ENCODE measurements at places on chromosomes 16 and 17. TPM values are rescaled to one million over a fixed set of nuclear protein-coding genes. Genes with fewer than 3 reads are reported as not detected.
A peak's percentile ranks its signal among the peaks of the same experiment; 100 is the strongest.

RUNDC3A gene
- 12.3 TPM for total RNA-seq

- H3K27ac ChIP-seq, result peak overlapping the region; percentile 87
- no peaks in the 10 kb centered on the region for H3K36me3 ChIP-seq
- H3K27me3 ChIP-seq, result no peaks in the 10 kb centered on the region
- H3K4me3 ChIP-seq, result peak overlapping the region; percentile 47
- no peak for DNase-seq
- H3K4me1 ChIP-seq, result peaks cover 29% of the 10 kb centered on the region
Observed at GRCh38 chr16:87850009-87851006, 19.0 kb downstream of the SLC7A5 start.

TEN1 gene
- total RNA-seq, result 31.2 TPM

- H3K27me3 ChIP-seq, result peaks cover 23% of the 10 kb centered on the region
- no peak overlapping the region for H3K27ac ChIP-seq
- no peak overlapping the region for H3K4me3 ChIP-seq
Observed at GRCh38 chr16:79436885-79437284, 163.7 kb downstream of the MAF start.

DNA sequence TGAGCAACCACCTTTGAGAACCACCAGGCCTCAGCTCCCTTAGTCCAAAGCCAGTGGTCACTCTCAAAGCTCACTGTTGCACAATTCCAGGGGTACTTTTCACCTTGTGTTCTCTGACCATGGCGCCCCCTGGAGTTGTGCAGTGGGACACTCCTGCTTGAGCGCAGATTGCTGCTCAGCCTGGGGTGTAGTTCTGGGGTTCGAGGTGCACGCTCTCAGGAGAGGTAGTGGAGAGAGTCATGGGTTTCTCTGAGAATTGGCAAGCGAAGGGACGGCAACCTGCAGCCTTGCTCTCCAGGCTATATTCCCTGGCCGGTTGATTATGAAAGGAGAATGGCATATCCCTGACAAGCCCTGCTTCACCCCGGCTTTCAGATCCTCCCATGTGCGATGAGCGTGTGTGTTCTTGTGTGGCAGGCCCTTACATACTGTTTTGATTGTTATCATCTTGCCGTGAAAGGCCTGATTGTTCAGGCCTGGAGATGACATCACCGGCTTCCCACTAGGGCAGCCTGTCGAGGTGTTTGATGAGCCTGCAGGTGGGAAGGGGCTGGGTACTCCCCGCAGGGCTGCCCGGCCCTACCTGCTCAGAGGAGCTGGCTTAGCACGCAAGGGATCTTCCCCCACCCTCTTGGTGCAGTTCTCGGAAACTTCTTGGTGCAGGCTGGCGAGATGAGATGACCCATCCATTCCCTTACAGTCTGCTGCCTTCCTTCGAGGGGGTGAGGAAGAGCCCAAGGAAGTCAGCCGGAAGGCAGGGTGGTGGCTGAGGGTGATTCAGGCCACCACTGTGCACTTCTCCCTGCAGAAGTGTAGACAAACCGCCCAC is 431.2 kb downstream of the SLC39A11 start:
- no peak for DNase-seq
- peak overlapping the region; percentile 68 for H3K4me3 ChIP-seq
- H3K36me3 ChIP-seq, result no peaks in the 10 kb centered on the region
- H3K4me1 ChIP-seq, result peaks cover 28% of the 10 kb centered on the region
- no peaks in the 10 kb centered on the region for H3K27me3 ChIP-seq

DNA sequence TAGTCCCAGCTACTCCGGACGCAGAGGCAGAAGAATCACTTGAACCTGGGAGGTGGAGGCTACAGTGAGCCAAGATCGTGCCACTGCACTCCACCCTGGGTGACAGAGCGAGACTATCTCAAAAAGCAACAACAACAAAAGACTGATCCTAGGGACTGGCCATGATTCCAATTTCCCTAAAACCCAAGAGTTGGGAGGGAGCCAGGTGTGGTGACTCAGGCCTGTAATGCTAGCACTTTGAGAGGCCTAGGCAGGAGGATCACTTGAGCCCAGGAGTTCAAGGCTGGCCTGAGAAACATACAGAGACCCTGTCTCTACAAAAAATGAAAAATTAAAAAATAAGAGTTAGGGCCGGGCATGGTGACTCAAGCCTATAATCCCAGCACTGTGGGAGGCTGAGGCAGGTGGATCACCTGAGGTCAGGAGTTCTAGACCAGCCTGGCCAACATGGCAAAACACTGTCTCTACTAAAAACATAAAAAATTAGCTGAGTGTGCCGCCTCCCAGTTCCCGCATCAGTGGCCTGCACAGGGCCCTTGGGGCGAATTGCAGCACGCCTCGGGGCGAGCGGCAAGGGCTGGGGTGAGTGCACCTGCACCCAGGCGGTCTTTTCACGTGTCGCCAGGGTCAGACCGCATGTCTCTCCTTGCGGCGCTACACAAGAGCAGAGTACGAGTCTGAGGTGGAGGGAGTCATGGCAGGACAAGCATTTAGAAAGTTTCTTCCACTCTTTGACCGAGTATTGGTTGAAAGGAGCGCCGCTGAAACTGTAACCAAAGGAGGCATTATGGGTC is 40.8 kb downstream of the CDH3 start:
- no peak overlapping the region for H3K27ac ChIP-seq
- DNase-seq, result no peak
- no peaks in the 10 kb centered on the region for H3K27me3 ChIP-seq
- H3K4me1 ChIP-seq, result no peaks in the 10 kb centered on the region

- H3K4me1 ChIP-seq, result peaks cover 68% of the 10 kb centered on the region
- peaks cover 17% of the 10 kb centered on the region for H3K36me3 ChIP-seq
- no peak for DNase-seq
- no peak overlapping the region for H3K27ac ChIP-seq
Observed at GRCh38 chr16:10978871-10979446, 34.6 kb downstream of the CLEC16A start.

DNA sequence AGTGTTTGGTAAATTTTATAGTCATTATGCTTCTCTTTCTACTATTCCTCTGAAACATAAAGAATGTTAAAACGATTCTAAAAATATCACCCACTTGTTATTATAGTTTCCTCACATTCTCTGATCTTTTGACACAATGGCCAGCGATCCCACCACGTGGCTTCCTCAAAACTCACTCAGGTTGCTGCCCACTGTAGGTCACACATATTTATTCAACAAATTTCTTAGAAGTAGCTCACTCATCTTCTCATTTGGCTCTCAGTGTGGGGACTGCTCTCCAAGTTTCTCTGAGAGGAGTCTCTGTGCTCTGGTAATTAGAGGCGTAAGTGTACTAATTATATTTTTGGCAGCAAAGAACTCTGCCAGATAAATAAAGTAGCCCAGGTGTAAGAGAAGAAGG is 465.4 kb downstream of the CDH11 start:
- no peak for DNase-seq
- H3K4me3 ChIP-seq, result no peak overlapping the region
- no peaks in the 10 kb centered on the region for H3K27me3 ChIP-seq
- no peaks in the 10 kb centered on the region for H3K4me1 ChIP-seq

NPIPA5 gene
- total RNA-seq, result 2.8 TPM

GRCh38 chr17:81935709-81936084 is 1.4 kb downstream of the PYCR1 start:
- H3K4me3 ChIP-seq, result peak overlapping the region; percentile 90
- H3K27me3 ChIP-seq, result peaks cover 4% of the 10 kb centered on the region
- H3K27ac ChIP-seq, result peak overlapping the region; percentile 43
- H3K36me3 ChIP-seq, result no peaks in the 10 kb centered on the region

GRCh38 chr16:84161801-84162200 is 16.7 kb downstream of the DNAAF1 start:
- H3K4me1 ChIP-seq, result peaks cover 4% of the 10 kb centered on the region
- H3K4me3 ChIP-seq, result no peak overlapping the region
- no peak for DNase-seq
- H3K27me3 ChIP-seq, result peaks cover 36% of the 10 kb centered on the region

CSH2 gene
- not detected for total RNA-seq

- DNase-seq, result no peak
- no peak overlapping the region for H3K4me3 ChIP-seq
- H3K36me3 ChIP-seq, result no peaks in the 10 kb centered on the region
- no peak overlapping the region for H3K27ac ChIP-seq
- peaks cover 2% of the 10 kb centered on the region for H3K27me3 ChIP-seq
- no peaks in the 10 kb centered on the region for H3K4me1 ChIP-seq
Observed at GRCh38 chr16:87895641-87896141, 26.4 kb upstream of the SLC7A5 start.

DNA sequence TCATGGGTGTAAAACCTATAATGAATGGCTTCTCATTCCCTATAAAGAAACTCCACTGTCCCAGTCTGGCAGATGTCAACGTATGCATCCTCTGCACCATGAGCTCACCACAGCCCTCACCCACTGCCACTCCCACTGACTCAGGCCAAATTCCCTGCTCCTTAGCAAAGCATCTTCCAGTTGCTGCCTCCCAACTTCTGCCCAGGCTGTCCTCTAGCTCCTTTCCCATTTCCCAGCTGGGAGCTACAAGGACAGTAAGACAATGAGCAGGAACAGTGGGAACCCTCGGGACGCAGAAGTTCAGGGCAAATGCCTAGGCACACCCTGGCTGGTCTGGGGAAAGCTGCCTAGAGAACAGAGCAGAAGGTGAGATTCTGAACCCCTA is 9.1 kb upstream of the THAP11 start:
- peaks cover 9% of the 10 kb centered on the region for H3K4me1 ChIP-seq
- no peaks in the 10 kb centered on the region for H3K36me3 ChIP-seq
- H3K27me3 ChIP-seq, result no peaks in the 10 kb centered on the region

KRTAP2-3 gene
- 0.98 TPM for total RNA-seq
